ENCODE measurements at places on chromosomes 1 and 21.

GRCh38 chr1:109201123-109201703 is 12.5 kb upstream of the SARS1 start:
- DNase-seq: peak; percentile 55

DNA sequence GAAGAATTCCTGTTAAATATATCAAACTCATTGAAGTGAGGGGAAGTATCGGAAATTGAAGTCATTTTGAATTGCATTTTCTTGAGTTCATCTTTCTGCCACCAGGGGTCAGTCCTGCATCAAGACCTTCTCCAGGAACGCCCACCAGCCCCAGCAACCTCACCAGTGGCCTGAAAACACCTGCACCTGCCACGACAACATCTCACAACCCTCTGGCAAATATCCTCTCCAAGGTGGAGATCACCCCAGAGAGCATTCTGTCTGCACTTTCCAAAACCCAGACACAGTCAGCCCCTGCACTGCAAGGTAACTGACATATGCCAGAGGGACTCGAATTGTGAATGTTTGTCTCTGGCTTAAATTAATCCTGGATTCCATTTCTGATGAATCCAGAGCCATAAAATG is 22.8 kb upstream of the TARS2 start:
- DNase-seq: peak; percentile 41

GRCh38 chr1:159200769-159201168 is 3.9 kb upstream of the ACKR1 start:
- DNase-seq: no peak

GRCh38 chr1:58597996-58598395 is 20.9 kb upstream of the TACSTD2 start:
- no peak for DNase-seq

GRCh38 chr1:88061492-88062177 is 622.4 kb upstream of the PKN2 start:
- peak; percentile 43 for DNase-seq

GRCh38 chr1:94674876-94675275 is 133.3 kb upstream of the F3 start:
- no peak for DNase-seq

GRCh38 chr21:45357436-45358260 is 47.3 kb upstream of the COL18A1 start:
- no peak for DNase-seq

DNA sequence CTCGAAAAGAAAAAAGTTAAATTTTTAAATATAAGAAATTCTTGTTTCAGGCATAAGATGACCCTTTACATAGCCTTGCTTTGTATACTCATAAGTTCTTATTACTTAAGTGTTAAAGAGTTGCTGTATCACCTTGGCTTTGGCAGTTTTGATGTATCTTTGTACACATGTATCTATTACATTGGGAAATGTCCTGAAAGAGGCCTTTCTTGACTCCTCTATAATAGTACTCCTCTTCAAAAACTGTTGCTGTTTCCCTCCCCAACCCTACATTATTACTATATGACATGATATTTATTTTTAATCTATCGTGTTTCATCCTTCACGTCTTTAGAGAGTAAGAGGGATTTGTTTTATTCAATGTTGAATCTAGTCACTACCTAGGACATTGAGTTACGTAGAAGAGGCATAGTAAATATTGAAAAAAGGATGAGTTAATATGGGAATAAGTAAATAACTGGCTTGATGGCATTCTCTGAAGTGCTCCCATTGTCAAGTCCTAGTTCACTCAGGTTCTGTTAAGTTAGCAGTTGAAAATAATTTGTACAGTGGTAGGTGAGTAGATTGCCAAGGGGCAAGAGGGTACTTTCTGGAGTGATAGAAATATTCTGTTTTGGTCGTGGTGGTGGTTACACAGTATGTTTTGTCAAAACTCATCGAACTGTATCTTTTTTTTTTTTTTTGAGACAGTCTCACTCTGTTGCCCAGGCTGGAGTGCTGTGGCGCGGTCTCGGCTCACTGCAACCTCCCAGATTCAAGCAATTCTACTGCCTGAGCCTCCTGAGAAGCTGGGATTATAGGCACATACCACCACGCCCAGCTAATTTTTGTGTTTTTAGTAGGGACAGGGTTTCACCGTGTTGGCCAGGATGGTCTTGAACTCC is 8.2 kb downstream of the THRAP3 start:
- no peak for DNase-seq

GRCh38 chr1:43438576-43438952 is 15.2 kb downstream of the HYI start:
- no peak for DNase-seq

- no peak for DNase-seq
These were observed 250.2 kb downstream of the KIF26B start for GRCh38 chr1:245404952-245405351.

GRCh38 chr1:200381256-200381984 is 28.4 kb downstream of the ZNF281 start:
- no peak for DNase-seq

DNA sequence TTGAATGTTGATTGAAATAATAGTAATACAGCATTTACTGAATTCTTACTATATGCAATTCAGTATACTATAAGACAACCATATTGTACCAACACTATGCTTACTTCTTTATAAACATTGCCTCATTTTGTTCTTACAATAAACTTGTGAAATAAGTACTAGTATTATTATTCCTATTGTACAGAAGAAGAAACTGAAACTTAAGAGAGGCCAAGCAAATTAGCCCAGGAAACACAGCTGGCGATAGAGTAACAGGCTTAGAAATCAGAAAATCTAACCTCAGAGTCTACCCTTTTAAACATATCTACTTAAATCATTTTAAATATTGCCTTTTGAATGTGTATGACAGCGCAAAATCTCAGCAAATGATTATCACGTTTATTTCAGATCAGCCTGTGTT is 41.7 kb downstream of the FASLG start:
- no peak for DNase-seq

Measured in iPS DF 6.9 (cell line).